ENCODE measurements at places on chromosomes 13 and 19. TPM values are rescaled to one million over a fixed set of nuclear protein-coding genes. Genes with fewer than 3 reads are reported as not detected.

DNA sequence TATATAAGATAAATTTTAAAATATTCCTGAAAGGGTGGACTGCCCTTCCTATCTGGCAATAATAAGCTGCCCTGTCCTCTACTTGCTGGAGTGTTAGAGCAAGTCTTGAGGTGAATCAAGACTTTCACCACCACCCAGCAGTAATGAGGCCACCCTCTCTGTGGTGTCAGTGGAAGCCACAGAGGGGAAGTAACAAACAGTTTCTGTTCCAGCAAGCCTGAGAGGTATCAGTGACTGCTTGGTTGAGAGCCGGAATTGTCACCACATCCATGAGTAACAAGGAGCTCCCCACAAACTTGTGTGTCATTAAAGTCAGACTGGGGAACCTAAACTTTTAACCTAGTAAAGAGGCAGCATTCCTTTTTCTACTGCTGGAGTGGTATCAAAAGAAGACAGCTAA is 532.7 kb upstream of the SPRY2 start:
- no peak for DNase-seq

DNA sequence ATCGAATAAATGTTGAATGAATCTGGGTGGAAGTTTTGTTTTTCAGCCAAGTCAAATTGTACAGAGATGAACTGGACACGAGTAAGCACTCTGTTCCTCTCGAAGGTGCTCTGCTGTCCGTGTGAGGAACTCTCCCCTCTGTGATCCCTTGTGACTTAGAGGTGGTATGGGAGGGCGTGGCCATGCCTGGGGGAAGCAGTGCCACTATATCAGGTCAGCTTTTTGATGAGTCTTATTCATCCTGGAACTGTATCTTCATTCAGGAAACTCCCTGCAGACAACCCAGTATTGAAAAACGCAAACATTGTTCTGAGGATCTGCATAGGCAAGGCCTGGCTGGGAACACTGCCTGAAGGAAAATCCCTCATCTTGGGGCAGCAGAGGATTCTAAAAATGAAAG is 45.7 kb upstream of the FLT1 start:
- no peak for DNase-seq

The ZNF471 gene
- polyA plus RNA-seq = 16.0 TPM

DNA sequence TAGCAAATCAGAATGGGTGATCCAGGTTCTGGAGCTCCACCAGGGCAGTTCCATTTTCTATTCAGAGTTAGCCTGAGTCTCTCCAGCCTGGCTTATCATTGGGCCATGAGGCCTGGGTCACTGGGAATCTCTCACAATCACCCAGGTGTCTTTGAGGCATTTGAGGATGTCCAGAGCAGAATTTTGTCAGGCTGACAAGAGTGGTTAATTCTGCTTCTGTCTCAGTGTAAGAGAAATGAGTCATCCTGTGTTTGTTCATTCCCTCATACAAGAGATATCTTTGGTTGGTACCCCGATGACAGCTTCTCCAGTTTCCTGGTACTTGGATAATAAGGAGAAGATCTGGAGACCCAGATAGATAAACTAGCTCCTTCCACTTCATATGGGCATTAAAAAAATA is 10.4 kb downstream of the ZNF93 start:
- no peak for DNase-seq

The PGLYRP1 gene
- 0.85 TPM for polyA plus RNA-seq
